Body of pancreas (tissue), 4 donors: ENCODE measurements at places on chromosomes 11 and 22. TPM values are rescaled to one million over a fixed set of nuclear protein-coding genes. Genes with fewer than 3 reads are reported as not detected.

Gene OR2D2
- total RNA-seq, result not detected

Gene TREH
- 2.0 TPM for total RNA-seq

Gene GAL3ST1
- total RNA-seq, result 13.8 TPM

Gene DTX4
- total RNA-seq, result 9.6 TPM

Gene NNMT
- total RNA-seq, result 276 TPM

Gene FRMD8
- 20.0 TPM for total RNA-seq

Gene FAR1
- total RNA-seq, result 40.2 TPM

Gene BTBD18
- total RNA-seq, result not detected

Gene INTS4
- 22.7 TPM for total RNA-seq

Gene SEPTIN3
- total RNA-seq, result 0.52 TPM

Gene OR5A1
- not detected for total RNA-seq

Gene INPP5J
- 17.8 TPM for total RNA-seq

Gene HIKESHI
- total RNA-seq, result 18.9 TPM

Gene SHISAL1
- 1.6 TPM for total RNA-seq

Gene ART5
- total RNA-seq, result not detected

Gene RCOR2
- 0.26 TPM for total RNA-seq

Gene OR8G5
- not detected for total RNA-seq

Gene ELMOD1
- total RNA-seq, result not detected

Gene NRXN2
- 1.3 TPM for total RNA-seq

Gene GRAMD4
- total RNA-seq, result 29.3 TPM

Gene OR6X1
- total RNA-seq, result not detected

Gene TRIM3
- 24.9 TPM for total RNA-seq

Gene DKK3
- 25.9 TPM for total RNA-seq

Gene OR52H1
- 5.9 TPM for total RNA-seq

Gene SPDYC
- not detected for total RNA-seq

Gene SYT9
- total RNA-seq, result 1.0 TPM
